ENCODE measurements at places on chromosomes 7 and 10.

DNA sequence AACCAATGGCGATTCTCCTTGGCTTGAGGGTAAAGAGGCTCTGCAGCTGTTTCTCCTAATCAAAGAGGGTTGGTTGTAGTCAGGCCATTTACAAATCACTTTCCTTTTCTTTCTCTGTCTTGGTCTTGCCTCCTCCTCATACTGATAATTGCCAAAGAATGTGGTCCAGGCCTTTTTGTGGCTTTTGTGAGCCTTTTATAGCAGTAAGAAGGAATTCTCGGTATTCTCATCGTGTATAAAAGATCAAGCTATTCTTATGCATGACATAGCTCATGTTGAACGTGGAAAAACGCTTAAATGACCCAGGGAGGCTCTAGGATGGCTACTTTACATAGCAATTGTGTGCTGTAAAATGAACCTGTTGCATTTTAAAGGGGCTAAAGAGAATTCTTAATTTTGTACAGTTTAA lies 62.6 kb downstream of the RBM20 start:
- DNase-seq: no peak

GRCh38 chr7:23604296-23604640 lies 7.1 kb downstream of the CCDC126 start:
- DNase-seq: no peak

- no peak for DNase-seq
These were observed 47.8 kb downstream of the BRI3 start for GRCh38 chr7:98329100-98329790.

DNA sequence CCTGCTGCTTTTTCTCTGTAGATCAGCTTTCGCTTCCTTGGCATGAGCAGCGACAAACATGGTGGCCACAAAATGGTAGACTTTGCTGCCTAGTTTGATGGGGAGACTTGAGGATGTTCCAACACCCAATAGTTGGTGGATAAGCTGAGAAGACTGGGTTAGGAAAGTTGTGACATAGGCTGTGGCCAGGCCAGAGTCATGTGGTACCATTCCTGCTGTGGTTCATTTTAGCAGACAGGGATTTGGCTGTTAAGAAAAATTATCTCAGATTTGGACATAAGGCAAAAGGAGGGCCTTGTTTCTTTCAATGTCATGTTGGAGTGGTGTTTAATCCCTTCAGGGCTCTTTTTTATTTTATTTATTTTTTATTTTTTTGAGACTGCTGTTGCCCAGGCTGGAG lies 26.6 kb upstream of the FAM180A start:
- no peak for DNase-seq

GRCh38 chr10:128070161-128070560 lies 56.1 kb downstream of the MKI67 start:
- no peak for DNase-seq

GRCh38 chr10:119029613-119030420 lies at the start of gene NANOS1:
Gene NANOS1 (plus strand): TSS chr10:119029714. CDS start chr10:119029802, 88 bp downstream.
- no peak for DNase-seq

DNA sequence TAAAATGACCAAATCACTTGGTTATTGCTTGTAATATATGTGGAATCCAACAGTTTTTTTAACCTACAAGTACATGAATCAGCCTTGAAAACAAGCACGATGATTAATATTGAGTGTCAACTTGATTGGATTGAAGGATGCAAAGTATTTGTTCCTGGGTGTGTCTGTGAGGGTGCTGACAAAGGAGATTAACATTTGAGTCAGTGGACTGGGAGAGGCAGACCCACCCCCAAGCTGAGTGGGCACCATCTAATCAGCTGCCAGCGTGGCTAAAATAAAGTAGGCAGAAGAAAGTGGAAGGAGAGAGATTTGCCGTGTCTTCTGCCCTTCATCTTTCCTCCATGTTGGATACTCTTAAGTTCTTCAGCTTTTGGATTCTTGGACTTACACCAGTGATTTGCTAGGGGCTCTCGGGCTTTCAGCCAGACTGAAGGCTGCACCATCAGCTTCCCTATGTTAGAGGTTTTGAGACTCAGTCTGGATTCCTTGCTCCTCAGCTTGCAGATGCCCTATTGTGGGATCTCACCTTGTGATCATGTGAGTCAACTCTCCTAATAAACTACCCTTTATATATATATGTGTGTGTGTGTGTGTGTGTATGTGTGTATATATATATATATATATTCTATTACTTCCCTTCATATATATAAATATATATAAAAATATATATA lies 118.4 kb upstream of the WDR11 start:
- peak; percentile 8 for DNase-seq

- peak; percentile 64 for DNase-seq
These were observed 92.7 kb upstream of the AKR1E2 start for GRCh38 chr10:4733150-4733842.

DNA sequence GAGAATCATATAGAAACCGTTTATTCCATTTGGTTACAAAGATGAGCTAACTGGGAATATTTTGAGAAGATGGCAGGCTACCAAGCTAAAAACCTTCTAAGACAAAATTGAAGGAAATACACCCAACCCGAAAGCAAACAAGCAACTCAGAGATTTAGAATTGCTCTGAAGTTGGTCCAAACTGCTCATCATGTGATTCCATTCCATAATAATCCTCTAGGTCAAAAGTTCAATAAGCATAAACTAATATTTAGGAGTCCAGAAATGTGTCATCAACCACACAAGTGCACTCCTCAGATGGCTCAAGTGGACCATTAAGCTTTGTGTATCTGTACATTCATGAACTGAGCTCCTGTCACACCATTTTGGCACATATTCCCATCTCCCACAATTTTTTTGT lies 28.7 kb downstream of the DGKI start:
- DNase-seq: peak; percentile 64

GRCh38 chr10:62852961-62853702 lies 37.0 kb upstream of the EGR2 start:
- no peak for DNase-seq

- no peak for DNase-seq
These were observed 45.7 kb downstream of the IKZF1 start for GRCh38 chr7:50349963-50350944.

DNA sequence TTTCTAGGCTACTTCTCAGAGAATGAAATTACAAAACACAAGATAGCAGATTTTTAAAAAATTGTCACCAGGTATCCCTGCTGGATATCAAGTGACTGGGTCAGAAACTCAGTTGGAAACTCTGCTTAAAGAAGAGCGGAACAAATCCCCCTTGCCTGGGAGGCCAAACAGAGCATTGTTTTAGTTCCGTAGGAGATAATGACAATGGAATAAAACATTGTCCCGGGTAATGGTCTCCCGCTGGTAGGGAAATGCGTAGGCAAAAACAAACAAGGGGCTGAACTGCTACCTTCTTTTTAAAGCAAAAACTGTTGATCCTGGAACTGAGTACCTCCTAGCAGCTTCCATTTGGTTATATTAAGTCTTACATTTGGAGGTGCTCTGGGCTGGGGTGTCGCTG lies 21.3 kb upstream of the VAX1 start:
- DNase-seq: no peak

DNA sequence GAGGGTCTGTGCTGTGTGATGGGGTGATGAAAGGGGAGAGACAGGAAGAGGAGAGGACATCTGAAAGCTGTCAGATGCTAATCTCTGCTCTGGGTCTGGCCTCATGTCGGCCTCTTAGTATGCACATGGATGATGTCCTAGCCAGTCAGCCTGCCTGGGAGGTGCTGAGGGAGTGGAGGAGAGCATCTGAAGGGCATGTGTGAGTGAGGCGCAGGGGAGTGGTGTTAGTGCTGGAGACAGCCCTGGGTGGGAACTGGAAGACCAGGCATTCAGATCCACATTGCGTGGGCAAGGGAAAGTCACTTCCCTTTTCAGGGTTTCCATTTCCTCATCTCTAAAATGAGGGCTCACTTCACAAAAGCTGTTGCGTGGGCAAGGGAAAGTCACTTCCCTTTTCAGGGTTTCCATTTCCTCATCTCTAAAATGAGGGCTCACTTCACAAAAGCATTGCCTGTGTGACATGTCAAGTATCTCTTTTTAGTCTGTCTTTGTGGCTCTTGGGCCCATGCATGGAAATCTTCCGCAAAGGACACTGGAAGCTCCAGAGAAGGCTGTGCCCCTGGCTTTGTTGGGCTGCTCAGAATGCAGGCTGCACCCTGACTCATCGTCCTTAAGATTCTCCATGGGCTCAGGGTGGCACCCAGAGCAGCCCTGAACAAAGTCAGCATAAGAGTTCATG lies 10.0 kb downstream of the SFTPD start:
- no peak for DNase-seq

- DNase-seq: no peak
These were observed 58.5 kb upstream of the AHR start for GRCh38 chr7:17239683-17240521.

GRCh38 chr7:126792521-126792920 lies 460.2 kb downstream of the GRM8 start:
- no peak for DNase-seq

- no peak for DNase-seq
These were observed 107.7 kb downstream of the SEPTIN7 start for GRCh38 chr7:35908331-35909216.

GRCh38 chr7:142785841-142786250 lies 15.1 kb downstream of the PRSS2 start:
- DNase-seq: no peak

GRCh38 chr10:43903451-43903850 lies 254.8 kb upstream of the ZNF32 start:
- DNase-seq: no peak

GRCh38 chr10:131034451-131034850 lies 277.1 kb downstream of the TCERG1L start:
- no peak for DNase-seq

DNA sequence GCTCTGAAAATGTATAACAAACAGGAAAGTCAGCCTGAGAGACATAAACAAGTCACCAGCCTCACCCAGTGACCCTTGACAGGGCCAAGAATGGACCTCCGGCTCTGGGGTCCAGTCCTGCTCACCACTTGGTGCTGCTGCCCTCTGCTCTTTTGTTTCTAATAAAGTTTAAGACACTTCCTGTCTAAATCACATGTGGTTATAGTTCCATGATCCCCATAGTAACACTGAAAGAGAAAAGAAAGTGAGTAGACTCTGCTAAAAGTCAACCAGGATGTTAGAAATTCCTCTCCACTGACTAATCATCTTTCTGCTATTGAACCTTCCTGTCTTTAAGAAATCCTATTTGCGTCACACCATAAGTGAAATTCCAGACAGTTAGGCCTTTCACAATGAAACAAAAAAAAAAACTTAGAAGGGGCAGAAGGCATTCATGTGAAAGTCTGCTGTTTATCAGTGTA lies 179.2 kb upstream of the BET1 start:
- peak; percentile 51 for DNase-seq

DNA sequence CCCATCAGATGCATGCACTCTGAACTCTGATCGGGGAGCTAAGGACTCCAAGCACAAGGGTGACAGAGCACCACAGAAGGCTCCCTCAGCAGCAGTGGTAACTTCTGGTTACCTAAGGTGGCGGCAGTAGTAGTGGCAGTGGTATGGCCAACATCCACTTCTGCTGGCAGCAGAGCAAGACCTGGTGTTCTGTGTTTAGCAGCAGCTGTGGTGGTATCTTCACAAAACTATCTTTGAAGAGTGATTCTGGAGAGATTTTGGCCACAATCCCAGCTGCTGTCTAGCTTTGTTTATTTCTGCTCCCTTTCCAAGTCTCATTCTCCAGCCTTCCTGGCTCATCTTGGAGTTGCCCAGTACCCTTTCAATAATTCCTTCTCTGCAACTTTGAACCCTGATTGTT lies 102.4 kb upstream of the LRGUK start:
- DNase-seq: peak; percentile 9

GRCh38 chr10:63421591-63421990 lies 44.2 kb downstream of the JMJD1C start:
- DNase-seq: peak; percentile 24

DNA sequence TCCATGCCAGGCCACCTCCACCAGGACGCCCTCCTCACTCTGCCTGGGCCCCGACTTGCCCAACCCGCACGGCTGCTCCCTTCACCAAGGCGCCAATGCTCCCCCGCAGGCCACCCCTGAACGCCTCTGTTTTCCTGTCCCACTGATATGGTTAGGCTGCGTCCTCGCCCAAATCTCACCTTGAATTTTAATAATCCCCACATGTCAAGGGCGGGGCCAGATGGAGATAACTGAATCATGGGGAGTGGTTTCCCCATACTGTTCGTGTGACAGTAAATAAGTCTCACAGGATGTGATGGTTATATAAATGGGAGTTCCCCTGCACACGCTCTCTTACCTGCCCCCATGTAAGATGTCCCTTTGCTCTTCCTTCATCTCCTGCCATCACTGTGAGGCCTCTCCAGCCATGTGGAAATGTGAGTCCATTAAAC lies 29.8 kb downstream of the RSU1 start:
- DNase-seq: no peak
